ENCODE measurements at places on chromosomes 16 and 17.

DNA sequence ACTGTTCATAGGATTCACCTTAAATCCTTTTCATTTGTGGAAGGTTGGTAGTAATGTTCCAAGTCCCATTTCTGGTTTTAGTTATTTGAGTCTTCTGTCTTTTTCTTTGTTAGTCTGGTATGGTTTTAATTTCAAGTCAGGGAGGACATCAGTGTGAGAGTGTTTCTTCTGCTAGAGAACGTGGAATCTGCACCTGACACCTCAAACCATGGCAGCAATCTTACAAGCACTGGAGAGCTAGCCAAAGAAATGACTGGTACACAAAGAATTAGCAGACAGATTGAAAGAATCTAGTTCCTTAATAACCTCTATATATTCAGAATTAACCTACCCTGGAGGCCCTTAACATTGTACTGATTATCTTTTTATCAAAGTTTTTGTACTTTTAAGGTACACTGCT is 50.2 kb downstream of the CHCT1 start:
- no peak for DNase-seq

GRCh38 chr17:48308581-48308980 is 121.4 kb downstream of the SKAP1 start:
- DNase-seq = no peak

- no peak for DNase-seq
These were observed 112.9 kb downstream of the METRNL start for GRCh38 chr17:83192161-83192788.

DNA sequence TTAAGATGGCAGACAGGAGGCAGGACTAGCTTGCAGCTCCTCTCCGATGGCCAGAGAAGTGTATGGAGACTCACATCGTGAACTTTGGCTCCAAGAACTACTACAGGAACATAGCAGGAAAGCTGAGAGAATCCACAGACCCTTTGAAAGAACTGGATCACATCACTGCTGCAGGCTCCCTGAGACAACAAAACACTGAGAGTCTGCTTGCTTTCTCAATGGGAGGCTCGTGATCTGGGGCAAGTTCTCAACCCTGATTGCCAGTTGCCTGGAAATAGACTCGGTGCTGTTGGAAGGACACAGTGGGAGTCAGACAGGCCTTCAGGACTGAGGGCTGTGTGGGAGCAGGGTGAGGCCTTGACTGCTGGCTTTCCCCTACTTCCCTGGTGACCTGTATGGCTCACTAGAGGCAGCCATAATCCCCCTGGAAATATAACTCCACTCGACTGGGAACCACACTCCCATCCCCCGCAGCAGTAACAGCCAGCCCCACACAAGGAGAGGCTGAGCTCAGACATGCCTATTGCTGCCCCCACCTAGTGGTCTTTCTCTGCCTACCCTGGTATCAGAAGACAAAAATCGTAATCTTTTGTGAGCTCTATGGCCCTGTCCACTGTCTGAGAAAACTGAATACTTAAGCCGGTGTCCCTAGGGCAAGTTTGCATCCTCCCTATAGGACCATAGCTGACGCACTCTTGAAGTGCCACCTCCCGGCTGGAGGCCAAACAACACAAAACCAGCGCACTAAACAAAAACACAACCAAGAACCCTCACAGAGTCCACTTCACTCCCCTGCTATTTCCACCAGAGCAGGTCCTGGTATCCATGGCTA is 238.4 kb downstream of the CEP112 start:
- DNase-seq = no peak

GRCh38 chr16:64352246-64352645 is 769.6 kb downstream of the CDH11 start:
- DNase-seq = no peak

- no peak for DNase-seq
These were observed 191.7 kb downstream of the LGALS9B start for GRCh38 chr17:20275653-20276052.

DNA sequence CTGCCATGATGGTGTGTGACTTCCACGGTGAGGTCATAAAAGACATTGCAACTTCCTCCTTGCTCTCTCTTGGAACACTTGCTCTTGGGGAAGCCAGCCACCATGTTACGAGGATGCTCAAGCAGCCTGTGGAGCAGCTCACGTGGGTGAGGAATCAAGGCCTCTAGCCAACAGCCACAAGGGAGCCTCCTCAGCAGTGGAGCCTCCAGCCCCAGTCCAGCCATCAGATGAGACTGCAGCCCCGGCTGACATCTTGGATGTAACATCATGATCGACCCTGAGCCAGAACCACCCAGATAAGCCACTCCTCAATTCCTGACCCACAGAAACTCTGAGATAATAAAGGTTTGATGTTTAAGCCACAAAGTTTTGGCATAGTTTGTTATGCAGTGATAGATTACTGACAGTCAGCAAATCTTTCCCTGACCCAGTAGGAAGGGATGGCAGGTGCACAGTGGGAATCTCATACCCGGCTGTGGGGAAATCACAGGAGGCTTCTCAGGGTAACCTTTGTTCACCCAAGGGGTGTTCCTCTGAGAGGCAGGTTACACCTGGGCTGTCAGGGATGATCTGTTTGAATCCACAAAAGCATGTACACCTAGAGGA is 23.3 kb upstream of the GINS2 start:
- no peak for DNase-seq

DNA sequence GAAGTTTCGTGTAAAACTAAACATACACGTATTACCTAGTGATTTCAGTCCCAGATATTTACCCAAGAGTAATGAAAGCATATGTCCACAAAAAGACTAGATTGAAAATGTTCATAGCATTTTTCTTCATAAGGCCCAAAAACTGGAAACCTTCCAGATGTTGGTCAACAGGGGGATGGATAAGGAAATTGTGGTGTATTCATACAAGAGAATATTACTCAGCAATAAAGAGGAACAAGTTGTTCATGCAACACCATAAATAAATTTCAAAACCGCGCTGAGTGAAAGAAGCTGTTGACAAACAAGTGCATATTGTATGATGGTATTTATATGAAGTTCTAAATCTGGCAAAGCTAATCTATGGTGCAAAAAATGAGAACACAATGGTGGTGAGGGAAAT is 54.1 kb upstream of the NFAT5 start:
- no peak for DNase-seq

DNA sequence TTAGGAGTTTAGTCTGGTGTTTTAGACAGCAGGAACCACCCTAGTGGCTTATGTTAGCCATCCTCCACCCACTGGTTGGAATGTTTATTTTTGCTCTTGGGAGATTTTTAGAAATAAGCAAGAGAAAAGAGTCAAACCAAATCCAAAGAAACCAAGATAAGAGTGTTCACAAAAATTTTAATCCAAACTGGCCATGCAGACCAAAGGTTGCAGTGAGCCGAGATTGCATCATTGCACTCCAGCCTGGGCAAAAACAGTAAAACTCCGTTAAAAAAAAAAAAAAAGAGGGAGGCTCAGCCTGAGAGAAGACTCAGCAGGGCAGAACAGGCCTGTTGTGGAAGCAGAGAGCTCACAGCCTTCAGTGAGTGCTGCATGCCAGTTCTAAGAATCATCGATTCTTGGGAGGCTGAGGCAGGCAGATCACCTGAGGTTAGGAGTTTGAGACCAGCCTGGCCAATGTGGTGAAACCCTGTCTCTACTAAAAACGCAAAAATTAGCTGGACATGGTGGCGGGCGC is 12.2 kb upstream of the C16orf54 start:
- DNase-seq = no peak

DNA sequence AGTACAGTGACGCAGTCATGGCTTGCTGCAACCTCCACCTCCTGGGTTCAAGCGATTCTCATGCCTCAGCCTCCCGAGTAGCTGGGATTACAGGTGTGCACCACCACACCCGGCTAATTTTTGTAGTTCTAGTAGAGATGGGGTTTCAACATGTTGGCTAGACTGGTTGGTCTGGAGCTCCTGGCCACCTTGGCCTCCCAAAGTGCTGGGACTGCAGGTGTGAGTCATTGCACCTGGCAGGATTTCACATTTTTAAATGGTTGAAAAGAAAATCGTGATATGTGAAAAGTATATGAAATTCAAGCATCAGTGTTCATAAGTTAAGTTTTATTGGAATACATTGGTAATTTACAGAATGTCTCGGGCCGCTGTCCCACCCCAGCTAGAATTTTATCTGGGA is 2.6 kb downstream of the RMI2 start:
- DNase-seq = no peak

DNA sequence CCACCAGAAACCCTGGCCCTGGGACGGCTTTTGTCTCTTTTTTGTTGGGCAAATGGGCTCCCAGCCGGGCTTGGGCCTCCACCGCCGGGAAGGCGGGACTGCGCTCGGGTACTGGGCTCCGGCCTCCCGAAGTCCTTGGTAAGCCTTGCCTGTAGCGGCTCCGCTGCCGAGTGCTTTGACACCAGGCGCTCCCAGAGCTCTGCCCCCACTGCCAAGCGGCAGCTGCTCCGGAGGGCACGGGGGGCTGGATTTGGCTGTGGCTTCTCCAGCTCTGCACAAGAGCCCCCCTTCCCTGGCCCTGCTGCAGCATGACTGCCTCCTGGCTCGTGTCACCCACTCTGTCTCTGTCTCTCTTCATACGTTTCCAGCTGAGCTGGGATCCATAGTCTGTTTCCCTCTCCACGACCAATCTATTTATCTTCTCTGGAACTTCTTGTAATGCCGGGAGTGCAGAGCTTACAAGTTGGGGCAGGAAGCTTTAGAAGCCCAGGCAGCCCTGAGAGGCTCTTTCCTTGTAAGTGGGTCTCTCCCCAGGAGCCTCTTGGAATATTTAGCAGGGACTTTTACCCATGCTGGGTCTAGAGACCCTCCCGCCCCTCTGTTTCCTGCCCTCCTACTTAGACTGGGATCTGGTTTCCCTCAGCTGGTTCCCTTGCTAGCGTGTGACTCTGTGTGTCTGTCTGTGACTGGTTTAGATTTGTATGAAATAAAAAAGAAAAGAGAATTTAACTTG is 246.9 kb upstream of the GSE1 start:
- no peak for DNase-seq

DNA sequence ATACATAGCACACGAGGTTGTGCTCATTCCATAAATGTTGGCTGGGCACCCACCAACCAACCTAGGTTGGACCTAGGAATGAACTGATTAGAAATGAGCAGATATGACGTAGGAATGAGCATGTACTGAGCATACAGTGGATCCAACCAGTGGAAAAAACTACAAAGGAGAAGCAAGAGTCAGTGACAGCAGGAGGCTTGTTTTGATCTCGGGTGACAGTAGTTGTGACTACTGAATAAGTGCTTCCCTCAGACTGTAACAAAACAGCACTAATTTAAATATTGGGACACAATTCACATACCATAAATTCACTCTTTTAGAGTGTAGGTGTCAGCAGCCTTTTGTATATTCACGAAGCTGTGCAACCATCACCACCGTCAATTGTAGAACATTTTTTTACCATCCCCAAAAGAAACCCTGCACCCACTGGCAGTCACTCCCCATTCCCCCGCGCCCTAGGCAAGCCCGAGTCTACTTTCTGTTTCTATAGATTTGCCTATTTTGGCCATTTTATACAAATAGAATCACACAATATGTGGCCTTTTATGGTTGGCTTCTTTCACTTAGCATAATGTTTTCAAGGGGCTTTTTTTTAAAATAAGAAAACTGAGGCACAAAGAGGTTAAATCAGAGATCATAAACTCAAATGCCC is 7.0 kb downstream of the VAC14 start:
- no peak for DNase-seq

GRCh38 chr17:72826602-72827001 is 265.9 kb downstream of the SLC39A11 start:
- no peak for DNase-seq

- no peak for DNase-seq
These were observed 158.1 kb downstream of the COPRS start for GRCh38 chr17:31700973-31701372.

- DNase-seq = no peak
These were observed 8.5 kb upstream of the SUPT4H1 start for GRCh38 chr17:58360296-58361063.

GRCh38 chr17:9520649-9521048 is 55.0 kb downstream of the STX8 start:
- DNase-seq = no peak

- DNase-seq = no peak
These were observed 7.1 kb downstream of the NXPH3 start for GRCh38 chr17:49582789-49583188.

DNA sequence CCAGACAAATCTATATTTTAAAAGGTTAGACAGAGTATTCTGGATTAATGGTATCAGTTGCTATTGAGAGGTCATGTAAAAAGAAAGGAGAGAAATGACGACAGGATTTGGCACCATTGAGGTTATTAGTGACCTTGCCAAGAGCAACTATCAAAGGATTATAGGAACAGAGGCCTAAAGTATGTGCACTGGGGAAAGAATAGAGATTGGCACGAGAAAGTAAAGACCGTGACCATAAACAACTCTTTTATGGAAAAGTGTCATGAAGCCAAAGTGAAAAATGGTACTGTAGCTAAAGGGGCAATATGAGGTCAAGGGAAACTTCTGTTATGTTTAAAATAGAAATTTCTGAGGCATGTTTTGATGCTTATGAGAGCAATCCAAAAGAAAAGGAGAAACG is 115.2 kb upstream of the KIF2B start:
- DNase-seq = no peak

GRCh38 chr16:25416002-25416401 is 158.4 kb upstream of the ZKSCAN2 start:
- no peak for DNase-seq

- no peak for DNase-seq
These were observed 48.0 kb downstream of the SMPD3 start for GRCh38 chr16:68400083-68400923.

DNA sequence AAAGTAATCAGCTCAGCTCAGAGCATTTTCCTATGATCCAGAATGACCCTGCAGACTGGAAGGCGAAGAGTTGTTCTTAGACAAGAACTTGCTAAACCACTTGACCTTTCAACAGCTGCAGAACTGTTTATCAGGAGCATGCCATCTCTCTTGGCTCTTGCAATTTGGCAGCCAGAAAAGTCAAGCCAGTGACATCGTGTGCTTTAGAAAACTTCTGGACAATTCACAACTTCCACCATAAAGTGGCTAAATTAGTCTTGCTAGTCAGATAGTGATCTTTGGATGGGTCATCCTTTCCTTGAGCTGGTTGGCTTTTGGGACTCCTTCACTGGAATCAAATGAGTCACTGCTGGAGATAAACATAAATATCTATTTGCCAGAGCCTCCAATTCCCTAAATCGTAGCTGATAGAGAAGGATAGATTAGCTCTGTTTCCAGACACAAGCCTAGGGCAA is 146.5 kb downstream of the MAP2K6 start:
- DNase-seq = no peak

- no peak for DNase-seq
These were observed 14.6 kb upstream of the CDH15 start for GRCh38 chr16:89156740-89157645.

- no peak for DNase-seq
These were observed 281.5 kb downstream of the SNX29 start for GRCh38 chr16:12257926-12258561.

DNA sequence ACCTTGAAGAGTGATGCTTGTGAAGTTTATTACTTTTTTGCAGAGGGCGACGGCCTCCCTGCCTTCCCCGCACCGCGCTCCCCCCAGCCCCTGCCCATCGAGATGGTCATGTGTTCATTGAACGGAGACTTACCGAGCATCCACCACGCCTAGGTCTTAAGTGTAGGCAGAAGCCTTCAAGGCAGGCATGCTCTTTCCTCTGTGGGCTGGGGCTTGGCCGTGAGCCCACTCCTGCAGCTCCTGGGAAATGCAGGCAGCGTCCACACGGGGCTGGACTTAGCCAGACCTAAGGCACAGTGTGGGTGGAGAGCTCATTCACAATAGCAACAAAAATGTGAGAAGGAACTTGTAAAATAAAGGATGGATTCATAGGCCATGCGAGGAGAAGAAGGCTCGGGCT is 19.2 kb downstream of the RNF213 start:
- DNase-seq = peak; percentile 32

- DNase-seq = no peak
These were observed 60.5 kb downstream of the ADAMTS18 start for GRCh38 chr16:77374384-77374783.
